ENCODE measurements at places on chromosomes 4 and X. TPM values are rescaled to one million over a fixed set of nuclear protein-coding genes. Genes with fewer than 3 reads are reported as not detected.

MID2 gene
- 6.6 TPM for total RNA-seq

LARP1B gene
- 8.8 TPM for total RNA-seq

STBD1 gene
- total RNA-seq = 0.47 TPM

MAGED4B gene
- total RNA-seq = 2.7 TPM

LEF1 gene
- 469 TPM for total RNA-seq

TNIP3 gene
- total RNA-seq = 1.3 TPM

FGFBP2 gene
- 0.39 TPM for total RNA-seq

GLRA2 gene
- total RNA-seq = not detected

SYTL4 gene
- 0.22 TPM for total RNA-seq

DGKK gene
- not detected for total RNA-seq

AWAT2 gene
- total RNA-seq = not detected

DSPP gene
- total RNA-seq = not detected

PRICKLE3 gene
- 7.3 TPM for total RNA-seq

DCK gene
- 33.1 TPM for total RNA-seq

ATP2B3 gene
- not detected for total RNA-seq

IRF2 gene
- 63.4 TPM for total RNA-seq

LNX1 gene
- total RNA-seq = not detected
